GM13977 (cell line): ENCODE measurements at places on chromosomes 5 and 9.

DNA sequence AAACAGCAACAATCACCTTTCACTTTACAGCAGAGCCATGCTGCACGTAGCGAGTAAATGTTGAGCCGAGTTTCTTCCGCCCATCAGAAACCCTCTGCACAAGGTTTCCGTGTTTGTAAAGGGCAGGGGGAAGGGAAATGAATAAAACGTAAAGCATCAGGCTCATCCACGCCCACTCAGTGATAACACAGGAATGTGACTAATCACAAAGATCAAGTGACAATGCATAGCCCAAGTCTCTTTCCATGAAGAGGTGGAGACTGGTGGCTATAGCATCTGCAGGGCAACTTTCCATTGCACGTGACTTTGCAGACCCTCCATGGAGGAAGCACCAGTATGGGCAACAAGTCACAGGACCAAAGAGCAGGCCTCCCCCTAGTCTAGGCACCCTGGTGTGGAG is 56.6 kb downstream of the CAMSAP1 start:
- no peak for DNase-seq

- no peak for DNase-seq
These were observed 31.8 kb upstream of the RXRA start for GRCh38 chr9:134294153-134295071.

- DNase-seq, result no peak
These were observed 193.6 kb downstream of the ROR2 start for GRCh38 chr9:91756510-91756780.

- no peak for DNase-seq
These were observed 56.5 kb upstream of the PCSK1 start for GRCh38 chr5:96489532-96489931.

DNA sequence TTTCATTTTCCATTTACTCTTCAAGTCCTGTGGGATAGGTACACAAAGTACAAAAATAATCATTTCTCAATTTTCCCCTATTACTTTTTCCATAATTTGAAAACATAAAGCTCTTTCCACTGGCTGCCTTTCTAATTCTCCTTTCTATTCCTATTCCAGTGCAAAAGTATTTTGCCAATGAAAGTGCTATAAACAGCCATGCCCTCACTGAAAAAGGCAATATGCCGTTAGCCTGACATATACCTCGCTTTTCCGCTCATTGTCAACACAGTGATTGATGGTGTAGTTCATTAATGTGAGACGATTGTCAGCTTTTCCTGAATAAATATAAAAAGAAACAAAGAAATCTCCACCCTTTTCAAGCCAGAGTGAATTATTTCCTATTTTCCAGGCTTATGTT is 97.5 kb downstream of the EBF1 start:
- no peak for DNase-seq

- DNase-seq, result no peak
These were observed 75.4 kb upstream of the TBC1D2 start for GRCh38 chr9:98330831-98331230.

DNA sequence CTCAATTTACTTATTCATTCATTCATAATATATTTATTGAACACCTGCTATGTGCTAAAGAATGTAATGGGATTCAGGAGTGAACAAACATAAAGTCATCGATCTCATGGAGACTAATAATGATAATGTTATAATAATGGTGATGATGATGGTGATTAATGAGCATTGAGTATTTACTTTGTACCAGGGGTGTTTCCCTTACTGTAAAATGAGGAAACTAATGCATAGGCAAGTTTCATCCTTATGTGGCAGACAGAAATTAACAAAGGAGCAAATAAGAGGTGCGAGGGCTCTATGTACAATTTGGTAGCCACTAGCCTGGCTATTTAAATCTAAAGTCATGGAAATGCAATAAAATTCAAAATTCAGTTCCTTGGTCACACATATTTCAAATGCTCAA is 11.1 kb upstream of the LCP2 start:
- DNase-seq, result no peak

- no peak for DNase-seq
These were observed 1888.4 kb downstream of the MAT2B start for GRCh38 chr5:165393839-165394238.

GRCh38 chr5:59766427-59767210 is 126.9 kb downstream of the PDE4D start:
- no peak for DNase-seq

GRCh38 chr5:73948720-73949119 is 322.7 kb downstream of the ARHGEF28 start:
- no peak for DNase-seq

GRCh38 chr5:17259630-17260257 is 42.3 kb downstream of the BASP1 start:
- no peak for DNase-seq

DNA sequence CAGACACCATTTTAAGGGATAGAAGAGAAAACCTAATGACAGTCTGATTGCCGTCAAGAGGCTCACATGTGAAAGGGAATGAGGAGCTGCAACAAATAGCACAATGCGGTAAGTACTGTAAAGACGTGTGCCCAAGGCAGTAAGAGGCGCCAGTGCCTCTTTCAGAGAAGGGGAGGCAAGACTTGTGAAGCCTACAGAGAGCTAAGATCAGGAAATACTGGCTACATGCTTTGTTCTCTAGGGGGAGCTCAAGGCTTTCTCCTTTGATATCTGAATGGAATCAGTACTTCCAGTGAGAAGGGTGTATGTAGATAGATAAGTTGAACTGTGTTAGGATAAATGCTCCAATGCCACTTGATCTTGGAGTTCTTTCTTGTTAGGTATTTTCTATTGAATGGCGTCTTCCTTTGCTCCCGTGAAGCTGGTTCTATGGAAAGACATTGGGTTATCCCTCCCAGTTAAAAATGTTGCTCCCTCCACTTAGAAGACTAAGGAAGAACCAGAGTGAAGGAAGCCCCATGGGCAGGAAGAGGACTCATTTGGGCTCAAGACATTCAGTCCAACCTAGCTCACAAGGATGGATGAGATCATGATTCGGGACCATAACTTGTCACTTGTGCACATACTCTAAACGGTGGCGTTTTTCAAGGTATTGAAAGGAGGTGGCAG is 23.5 kb upstream of the ALDOB start:
- DNase-seq, result peak; percentile 66
